Suppressor macrophage treated with lipopolysaccharide for 4 hours (primary cell): ENCODE measurements at places on chromosomes 3 and 15.

DNA sequence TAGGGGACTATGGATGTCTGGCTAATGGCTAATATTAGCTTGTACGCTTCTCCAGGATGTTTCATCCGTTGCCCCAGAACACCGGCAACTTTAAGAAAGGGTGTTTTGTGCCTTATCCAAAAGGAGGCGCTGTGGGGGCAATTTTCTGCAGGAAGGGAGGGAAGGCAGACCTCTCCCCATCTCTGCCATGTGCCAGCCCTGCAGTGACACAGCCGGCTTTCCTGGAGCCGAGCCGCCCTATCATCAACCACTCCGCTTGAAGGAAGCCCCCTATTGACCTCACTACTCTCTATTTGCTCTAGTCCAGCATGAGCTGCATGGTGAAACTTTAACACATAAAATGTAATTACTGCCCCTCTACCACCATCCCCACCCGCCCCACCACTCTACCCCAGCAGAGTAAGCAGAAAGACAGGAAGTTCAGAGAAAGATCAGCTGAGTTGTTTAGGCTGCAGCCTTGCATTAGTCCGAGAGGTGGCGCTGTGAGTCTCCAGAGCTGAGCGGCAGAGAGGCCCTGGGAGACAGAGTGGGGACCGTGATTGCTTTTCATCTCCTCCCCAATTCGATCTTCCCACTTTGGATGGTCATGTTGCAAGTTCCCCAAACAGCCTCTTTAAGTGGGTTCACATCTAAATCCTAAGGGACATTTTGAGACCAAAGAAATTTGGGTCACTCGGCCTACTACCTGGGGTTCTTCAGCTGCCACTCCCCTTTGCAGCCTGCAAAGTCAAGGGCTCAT is 24.5 kb upstream of the RAD18 start:
- peak; percentile 79 for DNase-seq

GRCh38 chr3:197793247-197793646 is 2.2 kb downstream of the LRCH3 start:
- peak; percentile 52 for DNase-seq

- DNase-seq = no peak
Observed at GRCh38 chr3:193599393-193599792, 6.4 kb downstream of the OPA1 start.

DNA sequence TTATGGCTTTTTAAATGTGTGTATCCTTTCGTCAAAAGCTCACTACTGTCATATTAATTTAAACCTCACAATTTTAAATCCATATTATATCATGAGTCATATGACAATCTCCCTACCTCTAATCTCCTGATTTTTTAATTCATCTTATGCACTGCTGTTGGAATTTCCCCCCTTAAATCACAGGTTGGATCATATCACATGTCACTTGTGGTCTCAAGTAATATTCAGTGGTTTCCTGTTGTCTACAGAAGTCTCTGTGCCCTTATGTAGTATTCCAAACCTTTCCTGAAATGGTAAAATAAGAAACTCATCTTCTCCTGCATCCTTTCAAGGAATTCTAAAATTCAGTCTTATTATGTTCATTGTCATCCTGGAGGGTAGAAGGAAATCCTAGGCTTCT is 116.0 kb upstream of the CBLB start:
- no peak for DNase-seq

GRCh38 chr3:65795166-65795565 is 243.6 kb downstream of the MAGI1 start:
- DNase-seq = no peak

DNA sequence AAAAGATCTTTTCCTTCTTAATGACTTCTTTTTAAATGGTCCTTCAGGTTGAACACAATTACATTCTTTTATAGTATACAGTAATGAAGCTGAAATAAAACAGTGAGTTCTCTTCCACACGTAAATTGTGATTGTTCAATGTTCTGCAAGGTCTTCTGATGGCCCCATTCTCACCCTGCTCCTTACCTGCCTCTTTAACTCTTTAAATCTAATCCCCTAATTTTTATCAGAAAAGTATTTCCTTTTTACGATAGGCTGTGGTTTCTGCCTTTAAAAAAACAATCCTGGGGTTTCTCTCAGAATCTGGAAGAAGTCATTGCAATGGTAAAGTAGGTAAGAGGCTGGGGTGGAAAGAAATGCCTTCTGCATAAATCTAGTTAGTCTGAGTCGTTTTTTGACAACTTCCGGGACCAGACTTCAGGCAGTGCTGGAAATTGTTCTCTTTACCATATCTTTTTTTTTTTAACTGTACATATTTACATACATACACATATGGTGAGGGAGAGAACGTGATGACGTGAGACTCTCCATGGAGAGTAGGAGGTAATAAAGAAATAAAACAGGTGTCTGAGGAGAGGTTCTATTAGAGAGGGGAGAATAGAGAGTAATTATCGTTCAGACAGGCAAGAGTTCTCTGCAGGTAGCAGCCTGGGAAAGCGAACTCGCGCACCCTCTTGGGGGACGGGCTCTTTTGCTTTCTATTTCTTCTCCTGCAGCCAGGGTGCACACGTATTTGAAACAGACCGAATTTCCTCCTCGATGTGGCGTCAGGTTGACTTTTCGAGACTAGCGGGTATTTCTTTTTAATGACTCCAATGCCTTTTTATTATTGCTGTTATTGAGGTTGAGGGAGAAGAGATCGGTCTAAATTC is at the start of gene SIDT1:
SIDT1 (plus strand) TSS at position 730 of the 872 bp plus-strand sequence. CDS start 467 bp downstream, outside the sequence.
- DNase-seq = peak; percentile 27

GRCh38 chr3:177473184-177473583 is 275.9 kb upstream of the TBL1XR1 start:
- no peak for DNase-seq

DNA sequence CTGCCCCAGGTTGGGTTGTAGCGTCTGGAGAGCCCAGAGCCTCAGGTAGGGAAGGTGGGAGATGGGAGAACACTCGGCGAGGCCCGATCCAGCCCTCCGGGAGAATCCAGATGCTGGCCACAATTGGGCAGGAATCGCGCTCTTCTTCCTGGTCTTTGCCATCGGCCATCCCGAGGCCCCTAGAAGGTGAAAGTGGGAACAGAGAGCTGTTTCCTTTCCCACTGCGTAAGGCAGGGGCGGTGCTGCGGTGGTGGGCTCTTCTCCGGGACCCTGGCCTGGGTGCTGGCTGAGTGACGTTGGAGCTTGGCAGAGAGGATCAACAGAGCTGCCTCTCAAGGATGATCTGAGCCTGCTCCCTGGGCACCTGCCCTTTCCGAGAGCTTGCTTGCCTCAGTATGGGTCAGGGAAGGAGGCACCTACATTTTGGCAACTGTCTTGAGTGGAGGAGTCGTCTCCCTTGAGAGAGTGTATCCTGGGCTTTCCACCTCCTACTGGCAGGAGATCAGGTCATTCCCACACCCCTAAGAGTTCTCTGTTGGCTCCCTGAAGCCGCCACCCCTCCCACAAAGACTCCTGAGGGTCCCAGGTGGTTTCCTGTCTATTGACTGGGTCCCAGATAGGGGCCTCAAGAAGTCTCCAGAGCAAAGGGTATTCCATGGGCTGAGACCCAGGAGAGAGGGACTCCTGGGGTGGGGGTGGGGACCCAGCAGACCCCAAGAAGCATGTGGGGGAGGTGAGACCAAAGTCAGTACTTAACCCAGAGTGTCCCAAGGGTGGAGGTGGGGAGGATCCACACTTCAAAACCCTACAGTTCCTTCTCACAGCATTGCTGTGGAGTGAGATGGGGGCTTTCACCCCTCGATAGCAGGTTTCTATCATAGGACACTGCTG is 1.6 kb downstream of the C15orf39 start:
- DNase-seq = peak; percentile 40

DNA sequence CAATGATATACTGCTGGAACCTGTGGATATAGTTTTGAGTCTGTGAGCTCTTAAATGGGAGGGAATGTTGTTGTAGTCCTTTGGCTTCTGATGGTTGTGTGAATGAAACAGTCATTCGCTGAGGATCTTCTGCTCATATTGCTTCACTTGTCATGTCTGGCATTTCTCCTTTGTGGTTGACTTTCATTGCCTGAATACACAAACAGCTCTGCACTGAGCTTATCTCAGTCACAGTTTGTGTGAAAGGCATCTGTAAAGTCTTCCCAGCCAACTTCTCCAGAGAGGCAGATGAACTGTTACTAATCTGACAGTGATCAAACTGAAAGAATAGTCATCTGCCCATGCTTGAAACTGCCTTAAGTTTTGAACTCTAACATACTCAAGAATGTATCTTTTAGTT is 59.8 kb downstream of the TMED3 start:
- DNase-seq = peak; percentile 7

DNA sequence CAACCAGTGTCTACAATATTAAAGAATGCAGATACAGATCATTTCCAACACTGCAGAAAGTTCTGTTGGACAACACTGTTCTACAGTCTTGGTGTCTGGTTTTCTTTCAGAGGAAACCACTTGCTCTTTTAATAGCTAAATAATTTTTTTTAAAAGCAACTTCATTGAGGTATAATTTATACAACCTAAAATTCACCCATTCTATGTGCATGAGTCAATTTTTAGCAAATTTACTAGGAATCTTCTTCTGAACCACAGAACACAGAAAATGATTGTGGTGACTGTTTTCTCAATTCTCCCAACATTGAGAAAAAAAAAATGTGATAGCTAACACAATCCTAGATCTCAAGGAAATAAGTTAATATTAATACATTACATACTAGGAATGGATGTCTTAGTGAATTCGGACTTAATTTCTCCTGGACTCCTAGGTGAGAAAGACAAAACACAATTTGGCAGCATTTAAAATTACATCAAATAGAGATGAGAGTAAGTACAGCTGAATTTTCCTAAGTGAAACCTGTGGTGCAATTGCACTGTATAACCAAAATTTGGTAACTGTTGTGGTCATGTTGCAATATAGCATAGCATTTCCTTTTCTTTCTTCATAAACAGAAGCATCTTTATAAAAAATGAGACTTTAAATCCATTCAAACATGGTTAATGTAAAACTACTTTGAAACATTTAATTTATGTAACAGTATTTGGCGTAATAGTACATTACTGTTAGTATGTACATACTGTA is 15.3 kb upstream of the PLCL2 start:
- peak; percentile 47 for DNase-seq
